ENCODE measurements at places on chromosomes 6 and 20. TPM values are rescaled to one million over a fixed set of nuclear protein-coding genes. Genes with fewer than 3 reads are reported as not detected.

The CRISP3 gene
- not detected for total RNA-seq

The ARMC2 gene
- 3.9 TPM for total RNA-seq

GRCh38 chr20:62652041-62652893 is 10.0 kb downstream of the SLCO4A1 start:
- peak; percentile 96 for DNase-seq

DNA sequence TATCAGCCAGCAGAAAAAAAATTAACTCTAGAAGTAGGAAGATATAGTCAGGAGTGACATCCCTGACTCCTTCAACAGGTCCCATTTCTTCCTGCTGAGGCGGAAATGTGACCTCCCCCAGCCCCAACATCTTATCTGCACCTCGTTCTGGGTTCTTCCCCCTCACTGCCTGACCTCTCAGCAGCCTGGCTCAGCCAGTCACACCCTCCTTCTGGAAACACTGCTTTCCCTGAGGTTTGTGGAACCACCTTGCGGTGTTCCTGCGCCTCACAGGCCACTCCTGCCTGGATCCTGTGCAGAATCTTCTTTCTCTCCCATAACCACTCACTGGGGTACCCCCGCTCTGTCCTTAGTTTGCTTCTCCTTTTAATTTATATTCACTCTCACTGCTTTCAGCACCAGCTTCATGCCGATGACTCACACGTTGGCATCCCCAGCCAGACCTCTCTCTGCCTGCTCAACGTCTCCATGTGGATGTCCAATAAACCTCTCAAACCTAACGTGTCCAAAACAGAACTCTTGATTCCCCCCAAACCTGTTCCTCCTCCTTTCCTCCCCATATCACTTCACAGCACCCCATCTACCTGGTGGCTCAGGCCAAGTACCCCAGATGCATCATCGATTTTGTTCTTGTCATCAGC is 222.8 kb upstream of the PLN start:
- DNase-seq: no peak

DNA sequence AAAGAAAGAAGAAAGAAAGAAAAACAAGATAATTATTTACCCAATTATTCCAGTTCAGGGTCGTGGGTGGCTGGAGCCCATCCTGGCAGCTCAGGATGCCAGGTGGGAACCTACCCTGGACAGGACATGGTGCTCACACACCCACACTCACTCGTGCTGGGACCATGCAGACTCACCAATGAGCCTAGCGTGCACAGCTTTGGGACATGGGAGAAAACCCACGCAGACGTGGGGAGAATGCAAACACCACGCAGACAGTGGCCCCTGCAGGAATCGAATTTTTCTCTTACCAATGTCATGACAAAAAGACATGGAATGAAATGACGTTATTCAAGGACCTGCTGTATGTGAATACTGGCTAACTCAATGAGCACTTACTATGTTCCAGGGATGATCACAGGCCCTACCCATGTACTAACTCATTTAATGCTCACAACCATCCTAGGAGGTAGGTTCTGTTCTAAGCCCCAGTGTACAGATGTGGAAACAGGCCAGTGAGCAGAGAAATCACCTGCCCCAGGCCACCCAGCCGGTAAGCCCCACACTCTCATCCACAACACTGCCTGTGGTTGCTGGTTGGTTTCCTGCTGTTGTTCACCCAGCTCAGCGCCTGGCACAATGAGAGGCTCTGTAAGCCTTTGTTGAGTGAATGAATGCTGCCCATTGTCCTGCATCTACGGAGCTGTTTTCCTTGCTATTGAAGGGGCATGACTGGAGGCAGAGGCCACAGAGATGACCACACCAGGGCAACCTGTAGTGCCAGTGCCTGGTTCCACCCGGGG is 6.8 kb upstream of the PI16 start:
- no peak for DNase-seq

- DNase-seq: no peak
Measured at GRCh38 chr20:8328189-8328588, 196.1 kb downstream of the PLCB1 start.

GRCh38 chr6:121460170-121460569 is 24.7 kb downstream of the GJA1 start:
- no peak for DNase-seq

Data from endothelial cell of umbilical vein (primary cell).